Neural cell (in vitro differentiated cells): ENCODE measurements at places on chromosomes 11 and 22. TPM values are rescaled to one million over a fixed set of nuclear protein-coding genes. Genes with fewer than 3 reads are reported as not detected.

GLB1L3 gene
- 0.16 and 0.19 TPM in 2 replicates for polyA plus RNA-seq

PANX3 gene
- not detected in 2 replicates for polyA plus RNA-seq

PNPLA5 gene
- polyA plus RNA-seq = not detected in 2 replicates

CRYBB2 gene
- polyA plus RNA-seq = 2.4 TPM in 1 of 2 replicates, not detected in the other

GCAT gene
- polyA plus RNA-seq = 12.2 and 13.0 TPM in 2 replicates

FAT3 gene
- polyA plus RNA-seq = 53.6 and 54.0 TPM in 2 replicates

PKDREJ gene
- polyA plus RNA-seq = not detected in 2 replicates

KCNJ4 gene
- polyA plus RNA-seq = 1.4 and 1.7 TPM in 2 replicates

OR52H1 gene
- polyA plus RNA-seq = not detected in 2 replicates

RIMBP3B gene
- polyA plus RNA-seq = 0.26 and 0.66 TPM in 2 replicates

GSTT2 gene
- polyA plus RNA-seq = not detected in 2 replicates

OR4C46 gene
- polyA plus RNA-seq = not detected in 2 replicates

CCDC117 gene
- 23.1 and 24.8 TPM in 2 replicates for polyA plus RNA-seq

MPZL3 gene
- 3.6 and 5.4 TPM in 2 replicates for polyA plus RNA-seq

CD6 gene
- polyA plus RNA-seq = not detected in 2 replicates

PAX6 gene
- 72.6 and 74.7 TPM in 2 replicates for polyA plus RNA-seq

MYRF gene
- polyA plus RNA-seq = 0.16 and 0.86 TPM in 2 replicates

PITPNM1 gene
- polyA plus RNA-seq = 25.8 and 37.2 TPM in 2 replicates

LDHAL6A gene
- not detected in 2 replicates for polyA plus RNA-seq

DDTL gene
- polyA plus RNA-seq = 0.31 and 0.56 TPM in 2 replicates

GALNT18 gene
- 7.6 and 8.1 TPM in 2 replicates for polyA plus RNA-seq

APOC3 gene
- not detected in 2 replicates for polyA plus RNA-seq

PHOX2A gene
- polyA plus RNA-seq = not detected in 2 replicates

CPT1A gene
- polyA plus RNA-seq = 0.12 and 0.35 TPM in 2 replicates

CHKA gene
- 89.3 and 90.0 TPM in 2 replicates for polyA plus RNA-seq

SEPTIN3 gene
- polyA plus RNA-seq = 167 and 177 TPM in 2 replicates
